ENCODE measurements at places on chromosomes 5 and 9. TPM values are rescaled to one million over a fixed set of nuclear protein-coding genes. Genes with fewer than 3 reads are reported as not detected.

MRPL36 gene
- polyA plus RNA-seq, result 52.1 TPM

SLC6A19 gene
- polyA plus RNA-seq, result not detected

DNA sequence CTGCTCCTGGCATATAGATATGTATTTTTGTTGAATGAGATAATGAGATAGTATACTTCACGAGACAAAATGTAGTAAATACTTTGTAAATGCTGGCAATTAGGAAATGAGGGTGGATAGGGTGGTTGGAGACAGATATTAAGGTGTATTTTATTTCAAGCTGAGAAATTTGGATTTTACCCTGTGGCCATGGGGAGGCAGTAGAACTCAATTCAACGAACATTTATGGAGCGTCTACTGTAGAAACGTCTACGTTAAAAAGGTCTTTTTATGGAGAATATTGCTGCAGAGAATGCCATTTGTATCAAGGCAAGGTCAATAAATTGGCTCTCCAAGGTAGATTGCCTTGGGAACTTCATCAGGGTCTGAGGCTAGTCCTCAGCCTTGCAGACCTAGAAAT, 21.5 kb upstream of the RALGPS1 start:
- no peak for DNase-seq

GMCL2 gene
- polyA plus RNA-seq, result not detected

PTGR1 gene
- not detected for polyA plus RNA-seq

GRCh38 chr9:124743686-124744348, 27.3 kb downstream of the NR6A1 start:
- no peak for DNase-seq

DNA sequence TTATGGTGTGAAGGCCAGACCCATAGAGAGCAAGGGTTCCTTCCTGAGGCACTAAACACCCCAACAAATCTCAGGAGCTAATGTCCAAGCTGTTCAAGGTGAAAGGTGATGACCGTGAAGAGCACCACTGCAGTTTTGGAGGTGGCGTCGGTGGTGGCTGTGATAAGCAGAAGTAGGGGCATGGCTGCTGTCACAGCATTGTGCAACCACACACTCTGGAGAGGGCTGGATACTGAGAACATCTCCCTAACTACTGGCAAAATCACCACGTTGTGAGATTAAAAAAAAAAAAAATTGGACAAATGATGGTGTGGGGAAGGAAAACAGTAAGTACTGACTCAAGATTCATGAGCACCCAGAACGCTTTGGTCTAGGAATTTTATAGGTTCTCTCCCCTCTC, 156.5 kb downstream of the PJA2 start:
- DNase-seq, result no peak

- DNase-seq, result no peak
Measured at GRCh38 chr5:16350816-16351215, 114.8 kb downstream of the ZNF622 start.

All from naive B cell (primary cell).